GM10248 (cell line): ENCODE measurements at places on chromosomes 16 and 17.

GRCh38 chr16:72829846-72830775, 217.8 kb downstream of the ZFHX3 start:
- DNase-seq, result no peak

GRCh38 chr16:200388-200787, 20.1 kb downstream of the HBQ1 start:
- no peak for DNase-seq

DNA sequence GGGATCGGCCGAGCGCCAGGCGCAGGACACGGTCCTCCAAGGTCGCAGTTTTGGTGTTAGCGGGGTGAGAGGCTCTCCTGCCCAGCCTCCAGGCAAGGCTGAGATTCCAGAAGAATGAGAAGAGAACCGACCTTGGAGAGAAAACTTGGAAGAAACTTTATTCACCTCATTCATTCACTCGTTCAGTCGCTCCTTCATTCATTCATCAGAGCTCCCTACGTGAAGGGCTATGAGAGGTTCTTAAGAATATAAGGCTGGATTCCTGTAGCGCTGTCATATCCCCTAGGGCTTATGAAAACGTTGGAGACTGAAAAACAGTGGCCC, 991 bp upstream of the MYH10 start:
- DNase-seq, result no peak

GRCh38 chr17:60049936-60050335, 28.8 kb downstream of the HEATR6 start:
- DNase-seq, result no peak

GRCh38 chr16:87569601-87570571, 32.4 kb upstream of the JPH3 start:
- DNase-seq, result no peak
